Stimulated activated CD4-positive, alpha-beta T cell treated with anti-CD3 and anti-CD28 coated beads, TNF-alpha, amount 100 ng/mL, for 24 hours (primary cell): ENCODE measurements at places on chromosomes 4 and X.

DNA sequence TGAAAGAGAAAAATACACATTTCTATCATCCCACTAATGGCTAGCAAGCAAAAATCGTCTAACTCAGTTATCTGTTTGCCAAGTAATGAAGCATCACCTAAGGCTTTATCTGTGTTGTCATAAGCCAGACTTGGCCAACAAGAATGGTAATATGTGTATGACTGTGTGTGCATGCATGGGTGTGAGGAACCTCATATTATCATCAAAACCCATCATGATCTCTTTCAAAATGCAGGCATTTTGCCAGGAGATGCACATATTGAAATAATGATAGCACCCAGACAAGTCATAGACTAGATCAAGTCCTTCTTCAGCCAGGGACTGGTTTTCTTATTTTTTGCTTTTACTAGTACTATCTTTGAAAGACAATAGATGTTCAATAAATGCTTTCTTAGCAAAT, 172.5 kb upstream of the FMR1 start:
- no peak for DNase-seq

GRCh38 chr4:119478446-119479179, 150.0 kb downstream of the PDE5A start:
- DNase-seq = no peak

DNA sequence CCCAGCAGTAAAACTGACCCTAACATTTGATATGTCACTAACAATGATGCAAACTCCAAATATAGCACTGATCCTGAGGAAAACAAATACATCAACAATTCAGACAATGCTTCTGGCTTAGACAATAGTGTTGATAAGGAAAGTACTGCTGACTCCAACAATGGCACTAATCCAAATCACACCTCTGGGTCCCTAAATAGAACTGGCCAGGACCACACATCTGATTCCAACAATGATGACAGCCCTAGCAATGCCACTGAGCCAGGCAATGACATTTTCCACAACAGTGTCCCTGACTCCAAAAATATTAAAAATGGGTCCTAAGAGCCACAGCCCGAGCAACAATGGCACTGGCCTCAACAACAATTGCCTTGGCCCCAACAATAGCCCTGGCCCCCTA, 243.1 kb upstream of the APOOL start:
- DNase-seq = no peak

DNA sequence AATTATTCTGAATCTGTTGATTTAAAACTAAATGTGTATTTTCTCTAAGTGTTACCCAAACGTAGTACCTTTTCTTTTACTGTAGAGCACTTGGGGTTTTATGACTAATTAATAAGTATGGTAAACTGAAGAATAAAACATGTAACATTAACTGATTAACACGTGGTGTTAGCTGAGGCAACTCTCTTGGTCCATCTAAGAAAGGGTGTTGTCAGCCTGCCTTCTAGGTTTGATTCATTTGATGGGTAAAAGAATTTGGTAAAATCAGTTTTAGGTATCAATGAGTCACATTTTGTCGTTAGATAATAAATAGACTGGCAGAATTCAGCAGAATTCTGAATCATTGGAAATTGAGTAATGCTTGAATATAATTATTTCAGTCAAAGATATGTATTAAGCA, 99.7 kb downstream of the AFF1 start:
- no peak for DNase-seq

DNA sequence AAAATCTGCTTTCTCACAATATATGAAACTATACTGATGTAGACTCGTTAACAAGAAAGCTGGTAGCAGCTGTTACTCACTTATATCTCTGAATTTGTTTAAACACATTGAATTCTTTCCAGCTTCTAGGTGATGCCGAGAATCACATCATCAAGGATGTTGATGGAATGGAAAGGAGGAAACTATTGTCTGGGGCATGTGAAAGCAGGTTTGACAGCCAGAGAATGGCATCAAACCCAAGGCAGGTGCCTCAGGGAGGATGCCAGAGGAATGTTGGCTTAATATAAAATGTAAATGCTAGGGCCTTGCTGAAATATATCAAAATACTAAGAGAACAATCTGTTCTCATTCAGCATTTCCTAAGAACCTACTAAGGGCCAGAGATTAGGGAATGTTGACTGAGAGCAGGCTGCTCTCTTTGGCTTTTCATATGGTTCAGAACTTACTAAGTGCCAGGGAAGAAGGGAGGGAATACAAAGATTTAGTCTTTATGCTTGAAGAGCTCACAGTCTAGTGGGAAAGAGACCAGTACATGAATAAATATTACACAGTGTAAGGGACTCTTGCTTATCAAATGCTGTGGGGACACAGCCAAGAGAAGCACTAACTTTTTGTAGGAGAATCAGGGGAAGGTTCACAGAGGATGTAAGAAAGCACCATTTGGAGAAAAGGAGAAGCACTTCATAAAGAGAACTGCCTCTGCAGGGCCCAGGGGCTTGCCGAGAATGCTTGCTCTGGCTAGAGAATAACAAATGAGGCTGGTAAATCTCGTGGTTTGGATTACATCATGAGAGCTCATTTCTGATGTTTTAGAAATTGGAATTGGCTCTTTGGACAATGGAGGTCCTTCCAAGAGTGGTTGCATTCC, 14.7 kb downstream of the SLIT2 start:
- DNase-seq = no peak

DNA sequence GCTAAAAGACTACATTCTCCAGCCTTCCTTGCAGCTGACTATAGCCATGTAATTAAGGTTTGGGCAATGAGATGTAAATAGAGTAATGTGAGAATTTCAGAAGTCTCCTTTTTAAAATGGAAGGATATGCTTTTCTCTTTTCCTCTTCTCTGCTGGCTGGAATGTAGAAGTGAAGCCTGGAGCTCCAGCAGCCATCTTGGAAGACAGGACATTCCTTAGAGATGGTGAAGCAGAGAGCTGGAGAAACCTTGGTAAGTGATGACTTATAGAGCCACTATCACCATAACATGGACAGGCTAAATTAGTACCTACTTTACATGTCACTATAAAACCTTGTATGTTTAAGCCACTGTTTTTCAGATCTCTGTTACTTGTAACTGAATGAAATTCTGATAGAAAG, 48.0 kb downstream of the RASL11B start:
- no peak for DNase-seq

DNA sequence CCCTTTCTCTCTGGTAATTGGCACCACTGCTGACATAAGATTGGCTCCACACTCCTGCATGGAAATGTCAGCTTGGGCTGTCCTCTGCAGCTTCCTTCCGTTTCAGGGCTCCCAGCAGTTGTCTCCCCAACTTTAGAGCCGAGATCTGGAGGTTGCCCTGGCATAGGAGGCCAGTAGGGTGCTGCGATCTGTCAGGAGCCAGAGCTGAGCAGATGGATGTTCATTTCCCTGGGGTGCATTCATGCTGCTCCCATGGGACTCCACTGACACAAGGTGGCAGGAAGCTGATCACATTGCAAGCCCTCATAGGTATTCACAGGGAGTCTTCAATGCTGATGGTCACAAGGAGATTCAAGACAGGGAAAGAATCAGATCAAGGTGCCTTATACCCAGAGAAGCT, 116.6 kb upstream of the RAI2 start:
- DNase-seq = no peak

DNA sequence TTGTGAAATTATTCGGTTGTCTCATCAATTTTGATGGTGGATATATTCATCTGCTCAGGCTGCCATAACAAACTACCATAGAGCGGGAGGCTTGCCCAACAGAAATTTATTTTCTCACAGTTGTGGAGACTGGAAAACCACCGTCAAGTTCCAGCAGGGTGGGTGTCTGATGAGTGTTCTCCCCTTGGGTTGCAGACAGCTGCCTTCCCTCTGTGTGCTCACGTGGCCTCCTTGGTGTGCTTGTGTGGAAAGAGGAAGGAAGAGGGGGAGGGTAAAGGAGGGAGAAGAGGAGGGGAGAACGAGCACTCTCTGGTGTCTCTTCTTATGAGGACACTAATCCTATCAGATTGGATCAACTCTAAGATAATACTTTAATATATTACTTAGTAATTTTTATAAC, 123.8 kb upstream of the TEX13D start:
- DNase-seq = no peak

DNA sequence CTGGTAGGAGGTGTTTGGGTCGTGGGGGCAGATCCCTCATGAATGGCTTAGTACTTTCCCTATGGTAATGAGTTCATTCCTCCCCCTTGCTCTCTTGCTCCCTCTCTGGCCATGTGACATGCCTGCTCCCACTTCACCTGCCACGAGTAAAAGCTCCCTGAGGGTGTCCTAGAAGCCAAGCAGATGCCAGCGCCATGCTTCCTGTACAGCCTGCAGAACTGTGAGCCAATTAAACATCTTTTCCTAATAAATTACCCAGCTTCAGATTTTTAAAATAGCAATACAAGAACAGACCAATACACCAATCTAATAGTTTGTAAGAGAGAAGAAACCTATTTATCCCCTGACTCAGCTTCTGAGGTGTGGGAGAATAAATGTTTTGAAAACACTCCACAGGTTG, 60.5 kb downstream of the FGFBP1 start:
- DNase-seq = no peak

GRCh38 chr4:39427520-39428114, 20.9 kb downstream of the KLB start:
- DNase-seq = no peak

DNA sequence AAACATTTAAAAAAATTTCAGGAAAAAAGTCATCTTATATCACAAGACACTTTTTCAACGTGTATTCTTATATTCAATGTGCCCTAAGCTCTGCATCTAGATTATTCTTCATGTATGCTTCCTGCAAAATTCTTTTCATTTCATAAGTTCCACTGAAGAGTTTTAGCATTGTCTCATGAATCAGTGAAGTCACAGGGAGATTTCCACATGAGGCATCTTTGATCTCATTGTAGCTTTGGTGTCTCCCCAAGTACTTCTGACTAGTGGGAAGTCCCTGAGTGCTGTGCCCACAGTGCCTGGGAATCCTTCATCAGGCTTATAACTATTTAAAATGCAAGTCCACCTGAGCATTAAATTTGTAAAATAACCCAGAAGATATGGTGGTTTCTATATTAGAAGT, 123.8 kb downstream of the MAD2L1 start:
- no peak for DNase-seq

- no peak for DNase-seq
These were observed 5.3 kb downstream of the ARSF start for GRCh38 chrX:3046253-3047240.

DNA sequence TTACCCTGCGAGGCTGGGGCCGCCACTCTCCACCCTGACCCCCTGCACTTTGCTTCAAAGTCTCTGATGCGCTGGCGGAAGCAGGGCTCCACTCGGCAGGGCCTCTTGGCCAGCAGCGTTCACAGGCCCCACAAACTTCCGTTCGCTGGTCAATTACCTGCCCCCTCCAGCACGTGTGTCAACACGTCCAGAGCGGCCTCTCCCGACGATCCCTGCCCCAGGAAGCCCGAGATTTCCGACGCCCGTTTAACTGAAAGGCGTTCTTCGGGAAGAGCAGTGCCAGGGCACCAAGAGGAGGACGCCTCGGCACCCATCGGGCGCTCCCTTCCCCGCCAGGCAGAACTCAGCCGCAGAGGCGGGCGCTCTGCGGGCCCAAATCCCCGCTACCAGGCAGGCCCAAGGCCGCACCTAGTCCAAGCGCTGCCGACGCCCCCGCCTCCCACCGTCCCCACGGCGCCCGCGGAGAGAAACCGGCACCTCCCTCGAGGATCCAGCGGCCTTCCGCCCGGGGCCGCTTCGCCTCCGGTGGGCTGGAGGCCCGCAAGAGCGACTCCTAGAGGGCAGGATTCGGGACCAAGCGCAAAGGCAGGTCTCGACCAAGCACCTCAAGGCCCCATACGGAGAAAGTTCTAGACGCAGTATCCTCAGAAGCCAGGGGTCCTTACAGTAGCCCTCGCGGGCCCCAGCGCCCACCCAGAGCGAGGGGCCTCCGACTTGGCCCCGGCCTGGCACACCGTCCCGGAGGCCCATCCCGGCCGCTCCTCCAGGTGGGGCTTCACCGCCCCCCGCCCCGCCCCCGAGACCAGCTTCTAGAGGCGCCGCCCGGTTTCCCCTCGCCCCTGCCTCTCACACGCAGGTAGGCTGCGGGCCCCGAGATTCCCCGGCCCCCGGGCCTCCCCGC, 586 bp downstream of the BCAP31 start:
- peak; percentile 39 for DNase-seq

GRCh38 chrX:121823406-121823805, 776.0 kb downstream of the GLUD2 start:
- DNase-seq = no peak

- DNase-seq = no peak
These were observed 109.6 kb downstream of the EFNB1 start for GRCh38 chrX:68938244-68939004.

DNA sequence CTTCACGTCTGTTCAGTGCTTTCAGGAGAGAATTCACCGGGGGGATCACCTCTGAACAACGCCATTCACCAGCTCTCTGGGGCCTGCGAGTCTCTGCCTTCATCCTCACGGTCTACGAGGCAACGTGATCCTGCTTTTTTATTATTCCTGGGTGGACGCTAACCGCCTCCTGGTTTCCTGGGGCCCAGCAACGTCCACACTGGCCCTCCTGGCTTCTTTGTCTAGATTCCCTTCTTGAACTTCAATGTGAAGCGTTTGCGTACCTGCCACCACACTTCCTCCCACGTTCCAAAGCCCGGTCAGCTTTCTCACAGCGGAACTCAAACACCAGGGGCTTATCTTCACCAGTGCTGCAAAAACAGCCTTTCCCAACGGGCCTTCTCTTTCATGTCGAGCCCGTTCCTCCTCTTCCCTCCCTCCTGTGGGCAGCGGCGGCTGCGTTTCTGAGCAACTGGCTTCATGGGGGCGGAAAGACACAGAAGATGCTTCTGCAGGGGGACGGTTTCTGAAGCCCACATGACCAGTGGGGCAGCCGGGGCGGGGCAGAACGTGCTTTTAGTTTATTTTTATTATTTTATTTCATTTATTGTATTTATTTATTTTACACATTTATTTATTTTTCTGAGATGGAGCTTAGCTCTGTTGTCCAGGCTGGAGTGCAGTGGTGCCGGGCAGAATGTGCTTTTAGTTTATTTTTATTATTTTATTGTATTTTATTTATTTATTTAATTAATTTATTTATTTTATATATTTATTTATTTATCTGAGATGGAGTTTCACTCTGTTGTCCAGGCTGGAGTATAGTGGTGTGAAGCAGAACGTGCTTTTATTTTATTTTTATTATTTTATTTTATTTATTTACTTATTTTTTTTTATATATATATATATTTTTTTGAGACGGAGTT, 64.6 kb downstream of the CRLF2 start:
- no peak for DNase-seq

DNA sequence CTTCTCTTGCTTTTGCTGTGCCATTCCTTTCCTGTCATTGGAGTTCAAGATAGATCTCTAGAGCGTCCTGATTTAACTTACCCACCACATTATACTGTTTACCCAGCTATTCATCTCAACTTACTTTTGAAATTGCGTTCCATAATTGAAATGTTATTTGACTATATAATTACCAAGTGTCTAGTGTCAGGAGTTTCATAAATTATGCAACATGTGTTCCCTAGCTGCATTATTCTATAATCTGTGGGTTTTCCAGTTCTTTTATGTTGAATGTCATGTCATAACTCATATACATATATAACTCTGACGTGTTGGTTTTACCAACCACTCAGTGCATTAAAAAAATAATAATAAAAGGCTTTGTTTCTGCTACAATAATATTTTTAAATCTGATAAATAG, 285.9 kb upstream of the ARSJ start:
- DNase-seq = no peak

- no peak for DNase-seq
These were observed 18.4 kb upstream of the MGST2 start for GRCh38 chr4:139647184-139647583.
